ENCODE measurements at places on chromosomes 6 and 20.

DNA sequence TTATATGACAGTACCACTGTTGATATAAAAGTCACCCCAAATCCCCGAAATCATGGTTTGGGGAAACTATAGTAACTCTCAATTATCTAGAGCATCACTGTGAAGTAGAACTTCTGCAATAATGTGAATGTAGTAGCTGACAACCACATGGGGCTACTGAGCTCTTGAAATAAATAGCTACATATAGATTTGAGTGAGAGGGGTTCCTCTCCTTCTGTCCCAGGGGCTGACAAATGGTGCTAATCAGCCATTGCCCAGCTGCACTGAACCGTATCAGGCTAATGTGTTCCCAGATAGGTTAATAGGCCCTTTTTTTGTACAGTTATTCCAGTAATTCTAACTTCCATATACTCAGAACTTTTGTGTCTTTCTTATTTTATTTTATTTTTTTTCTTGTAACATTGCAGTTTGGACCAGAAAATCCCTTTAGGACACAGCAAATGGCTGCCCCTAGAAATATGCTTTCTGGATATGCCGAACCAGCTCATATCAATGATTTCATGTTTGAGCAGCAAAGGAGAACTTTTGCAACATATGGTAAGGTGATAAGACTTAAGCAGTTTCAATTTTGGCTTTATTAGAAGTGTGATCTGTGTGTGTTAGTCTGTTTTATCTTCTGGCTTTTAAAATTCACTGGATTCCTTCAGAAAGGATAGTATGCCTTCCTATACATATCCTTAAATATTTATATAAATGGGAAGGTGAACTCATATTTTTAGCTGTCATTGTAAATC, 21.1 kb downstream of the CDC40 start:
- no peak for DNase-seq

- DNase-seq: no peak
Measured at GRCh38 chr6:101286146-101286545, 107.4 kb upstream of the GRIK2 start.

DNA sequence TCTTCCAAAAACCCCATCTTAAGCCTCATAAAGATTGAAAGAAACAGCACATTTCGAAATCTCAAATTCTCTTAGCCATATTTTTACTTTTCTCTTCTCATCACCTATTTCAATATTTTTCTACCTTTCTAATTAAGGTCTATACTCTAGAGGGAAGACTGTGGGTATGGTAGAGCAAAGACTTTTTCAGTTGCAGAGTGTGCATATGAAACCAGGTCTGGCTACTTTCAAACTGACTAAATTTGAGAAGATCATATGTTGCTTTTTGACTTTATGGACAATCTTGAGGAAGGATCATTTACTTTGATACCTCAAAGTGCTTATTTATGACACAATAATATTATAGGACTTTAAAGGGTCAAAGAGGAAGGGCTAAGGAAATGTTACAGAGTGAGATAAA, 20.7 kb downstream of the FILIP1 start:
- no peak for DNase-seq

- no peak for DNase-seq
Measured at GRCh38 chr20:48738399-48739304, 89.1 kb downstream of the PREX1 start.

DNA sequence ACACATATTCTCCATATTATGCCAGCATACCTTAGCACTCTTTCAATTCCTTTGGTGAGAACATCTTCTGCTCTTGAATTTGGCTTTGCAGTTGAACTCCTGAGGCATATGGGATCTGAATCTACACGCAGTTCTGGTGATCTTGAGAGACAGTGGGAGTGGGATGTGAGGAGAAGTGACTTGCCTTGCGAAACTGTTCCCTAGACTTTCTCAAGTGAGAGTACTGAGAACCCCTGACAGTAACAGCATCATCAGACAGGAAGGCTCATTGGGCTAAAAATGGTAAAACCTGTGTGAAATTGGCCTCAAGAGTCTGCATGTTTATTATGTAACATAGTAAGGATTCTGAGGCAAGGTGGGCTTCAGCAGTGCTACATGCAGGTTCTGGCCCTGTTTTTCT, 49.1 kb upstream of the CEP85L start:
- no peak for DNase-seq

DNA sequence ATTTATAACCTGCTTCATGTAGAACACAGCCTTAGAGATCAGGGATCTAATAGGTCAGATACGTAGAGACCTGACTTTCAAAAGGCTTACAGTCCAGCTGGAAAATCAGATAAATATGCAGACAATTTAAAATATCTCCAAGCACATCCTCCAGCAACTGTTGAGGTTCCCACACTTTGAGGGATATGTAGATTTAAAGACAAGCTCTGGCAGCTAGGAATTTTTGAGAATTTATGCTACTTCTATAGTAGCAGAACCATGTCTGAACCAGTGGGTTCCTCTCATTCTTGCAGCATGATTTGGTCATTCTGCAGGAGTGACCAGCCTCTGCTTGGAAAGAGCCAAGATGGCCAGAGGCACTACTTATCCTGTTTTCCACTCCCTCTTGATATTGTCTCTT, 60.5 kb downstream of the CYB5R4 start:
- DNase-seq: no peak

DNA sequence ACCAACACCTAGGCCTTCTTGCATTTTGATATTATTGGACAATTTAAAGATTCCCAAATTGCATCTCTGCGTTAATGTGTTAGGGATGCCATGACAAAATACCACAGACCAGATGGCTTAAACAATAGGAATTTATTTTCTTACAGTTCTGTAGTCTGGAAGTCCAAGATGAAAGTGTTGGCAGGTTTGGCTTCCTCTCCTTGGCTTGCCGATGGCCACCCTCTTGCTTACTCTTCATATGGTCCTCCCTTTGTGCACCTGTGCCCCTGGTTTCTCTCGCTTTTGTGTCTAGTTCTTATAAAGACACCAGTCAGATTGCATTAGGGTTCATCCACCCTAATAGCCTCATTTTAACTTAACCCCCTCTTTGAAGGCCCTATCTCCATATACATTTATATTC, 842.4 kb upstream of the FLRT3 start:
- DNase-seq: no peak

DNA sequence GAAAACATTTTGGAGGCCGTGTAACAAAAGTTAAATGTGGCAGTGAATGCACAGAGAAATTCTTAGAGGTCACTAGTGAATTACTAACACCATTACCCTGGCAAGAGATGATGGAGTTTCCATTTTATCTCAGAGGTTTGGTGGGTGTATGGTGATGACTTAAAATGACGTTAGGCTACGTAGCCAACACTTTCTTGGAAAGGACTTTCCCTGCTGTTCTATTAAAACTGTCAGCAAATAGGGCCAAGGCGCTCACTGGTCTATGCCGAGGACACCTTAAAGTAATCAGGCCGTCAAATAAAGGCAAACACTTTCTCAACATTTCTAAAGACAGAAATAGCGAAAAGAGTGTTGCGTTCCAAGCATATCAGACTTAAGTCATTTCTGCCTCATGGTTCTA, 160.8 kb downstream of the GMPR start:
- no peak for DNase-seq

DNA sequence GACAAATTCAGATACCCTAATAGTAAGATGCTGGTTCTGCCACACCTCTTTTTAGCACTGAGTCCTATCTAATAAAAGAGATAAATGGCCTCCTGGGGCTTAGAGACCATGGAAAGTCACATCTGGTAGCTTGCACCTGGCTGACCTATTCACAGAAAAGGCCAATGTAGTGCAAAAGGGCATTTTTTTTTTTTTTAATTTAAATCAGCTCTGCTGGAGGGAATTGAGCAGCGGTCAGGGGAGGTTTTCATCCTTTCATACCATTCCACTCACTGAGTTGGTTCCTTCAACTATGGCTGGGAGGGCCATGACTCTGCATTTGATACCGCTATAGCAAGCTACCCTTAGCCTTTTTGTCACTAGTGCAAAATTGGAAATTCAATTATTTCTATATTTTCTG, 20.1 kb upstream of the HS3ST5 start:
- no peak for DNase-seq

GRCh38 chr6:112227411-112227810, 27.0 kb downstream of the LAMA4 start:
- DNase-seq: no peak

GRCh38 chr20:50056951-50057713, 55.8 kb downstream of the UBE2V1 start:
- DNase-seq: no peak

DNA sequence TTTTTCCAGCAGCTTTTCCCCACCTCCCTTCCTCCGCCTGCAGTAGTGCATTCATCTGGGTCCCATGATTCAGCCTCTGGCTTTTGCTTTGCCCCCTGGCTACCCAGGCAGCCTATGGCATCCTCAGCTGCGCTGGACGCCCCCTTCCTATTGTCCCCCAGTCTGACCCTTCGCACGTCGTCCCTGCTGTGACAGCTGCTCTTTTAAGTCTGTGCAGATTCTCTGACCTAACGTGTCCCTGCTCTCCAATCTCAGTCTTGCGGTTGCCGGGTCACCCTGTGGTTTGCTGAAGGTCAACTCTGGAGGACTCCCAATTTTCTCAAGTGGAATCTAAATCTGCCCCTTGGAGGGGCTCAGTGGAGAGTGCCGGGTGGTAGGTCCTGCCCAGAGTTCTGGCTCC, 294.3 kb downstream of the CDC5L start:
- DNase-seq: no peak

- DNase-seq: no peak
Measured at GRCh38 chr20:39553120-39553519, 591.0 kb downstream of the DHX35 start.
